ENCODE measurements at places on chromosomes 13 and 19. TPM values are rescaled to one million over a fixed set of nuclear protein-coding genes. Genes with fewer than 3 reads are reported as not detected.

Gene EIF3K
- 316 TPM for total RNA-seq

Gene NKG7
- not detected for total RNA-seq

Gene RFXANK
- total RNA-seq = 109 TPM

Gene PEAK3
- total RNA-seq = not detected

Gene LAIR1
- total RNA-seq = not detected

Gene FOSB
- total RNA-seq = 1.9 TPM

Gene ZSCAN4
- total RNA-seq = not detected

Gene ZNF419
- 12.4 TPM for total RNA-seq

Gene KLHL1
- not detected for total RNA-seq

Gene POU2F2
- 2.2 TPM for total RNA-seq

- no peak for DNase-seq
These were observed 605 bp downstream of the TMEM255B start for GRCh38 chr13:113759525-113760137.

DNA sequence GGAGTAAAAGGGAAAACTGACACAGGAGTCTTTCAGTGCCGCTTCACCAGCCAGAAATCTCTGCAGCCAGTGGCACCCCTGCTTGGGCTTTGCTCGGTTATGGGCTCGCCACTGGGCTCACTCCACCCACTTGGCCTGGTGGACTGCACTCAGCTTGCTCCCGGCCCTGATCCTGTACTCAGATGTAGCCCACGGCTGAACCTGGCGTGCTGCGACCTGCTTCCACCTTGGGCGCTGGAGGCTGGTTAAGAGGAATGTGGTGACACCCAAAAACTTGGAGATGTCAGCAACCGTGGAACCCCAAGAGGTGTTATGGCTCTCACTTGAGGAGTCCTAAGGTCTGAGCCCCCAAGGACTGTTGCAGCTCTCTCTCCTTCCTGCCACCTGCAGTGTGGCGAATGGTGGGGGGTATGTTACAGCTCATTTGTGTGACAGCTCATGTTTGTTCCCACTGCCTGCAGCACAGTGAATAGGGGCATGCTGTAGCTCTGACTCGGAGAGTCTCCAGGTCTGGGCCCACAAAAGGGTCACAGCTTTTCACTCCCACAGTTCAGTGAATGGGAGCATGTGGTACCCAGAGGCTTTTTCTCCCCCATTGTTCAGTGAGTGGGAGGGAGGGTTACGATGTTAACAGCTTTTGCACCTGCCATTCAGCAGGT is 1124.5 kb upstream of the ATXN8OS start:
- no peak for DNase-seq

- no peak for DNase-seq
These were observed 18.6 kb downstream of the PHLDB3 start for GRCh38 chr19:43485951-43486350.

- no peak for DNase-seq
These were observed 9.9 kb upstream of the PRODH2 start for GRCh38 chr19:35822579-35822978.

GRCh38 chr13:112683581-112683980 is 6.3 kb upstream of the ATP11A start:
- DNase-seq = no peak

GRCh38 chr19:50266896-50267295 is 62.3 kb downstream of the KCNC3 start:
- DNase-seq = no peak

DNA sequence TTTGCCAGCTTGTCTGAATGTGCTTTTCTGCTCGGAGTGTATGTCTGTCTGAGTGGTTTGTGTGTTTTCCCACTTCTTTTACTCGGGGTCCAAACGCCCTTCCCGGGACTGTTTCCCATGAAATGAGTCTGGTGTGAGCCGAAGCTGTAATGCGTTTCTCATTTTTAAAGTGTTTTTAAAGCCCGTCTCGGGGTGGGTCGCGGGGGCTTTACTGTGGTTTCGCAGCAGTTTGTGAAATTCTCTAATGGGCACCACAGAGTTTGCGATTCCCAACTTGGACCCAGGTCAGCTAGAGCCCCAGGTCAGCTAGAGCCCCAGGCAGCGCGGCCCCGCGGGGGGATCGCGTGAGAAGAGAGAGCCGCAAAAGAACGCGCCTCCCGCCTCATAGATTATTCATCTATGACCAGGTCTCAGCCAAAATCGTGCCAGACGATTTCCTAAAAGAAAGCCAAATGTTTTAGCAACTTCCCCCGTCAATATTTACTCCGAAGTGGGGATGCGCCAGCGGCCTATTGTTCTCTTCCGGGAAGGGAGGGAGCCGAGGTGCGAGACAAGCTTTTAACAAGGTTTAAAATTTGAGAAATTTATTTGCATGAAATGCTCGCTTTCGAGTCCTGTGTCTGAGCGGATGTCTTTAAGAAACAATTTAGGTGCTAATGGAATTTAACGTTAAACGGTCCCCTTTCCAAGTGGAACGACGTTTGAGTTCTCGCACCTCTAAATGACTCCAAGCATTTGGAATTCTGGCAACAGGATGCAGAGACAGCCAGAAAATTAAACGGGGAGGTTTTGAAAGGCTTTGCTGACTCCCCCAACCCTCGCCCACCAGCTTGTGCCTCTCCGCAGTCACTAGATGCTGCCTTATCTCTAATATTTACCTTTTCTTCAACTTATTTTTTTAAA is 2.2 kb downstream of the ZIC2 start:
- DNase-seq = peak; percentile 57

GRCh38 chr13:66895780-66896179 is 334.4 kb downstream of the PCDH9 start:
- no peak for DNase-seq

GRCh38 chr19:46945694-46946489 is 73.7 kb upstream of the NPAS1 start:
- no peak for DNase-seq

DNA sequence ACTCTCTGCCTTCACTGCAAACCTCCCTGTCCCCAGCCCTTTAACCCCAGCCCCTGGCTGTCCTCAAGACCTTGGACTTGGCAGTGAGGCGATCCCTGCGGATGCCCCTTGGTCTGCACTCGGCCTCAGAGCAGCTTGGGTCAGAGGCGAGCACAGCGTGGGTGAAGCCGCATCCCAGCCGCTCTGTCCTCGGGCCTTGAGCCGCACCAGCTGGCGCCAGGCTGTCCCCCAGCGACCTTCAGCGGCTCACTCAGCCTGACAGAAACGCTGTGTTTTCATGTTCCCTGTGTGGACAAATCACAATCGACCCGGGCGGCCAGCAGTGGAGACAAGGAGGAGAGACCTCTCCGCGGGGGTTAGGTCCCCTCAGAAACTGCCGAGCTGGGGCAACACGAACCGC is 52.0 kb downstream of the GNG7 start:
- no peak for DNase-seq

GRCh38 chr13:79898996-79899395 is 418.0 kb downstream of the NDFIP2 start:
- no peak for DNase-seq

- no peak for DNase-seq
These were observed 173.1 kb upstream of the RFC3 start for GRCh38 chr13:33644581-33645543.

DNA sequence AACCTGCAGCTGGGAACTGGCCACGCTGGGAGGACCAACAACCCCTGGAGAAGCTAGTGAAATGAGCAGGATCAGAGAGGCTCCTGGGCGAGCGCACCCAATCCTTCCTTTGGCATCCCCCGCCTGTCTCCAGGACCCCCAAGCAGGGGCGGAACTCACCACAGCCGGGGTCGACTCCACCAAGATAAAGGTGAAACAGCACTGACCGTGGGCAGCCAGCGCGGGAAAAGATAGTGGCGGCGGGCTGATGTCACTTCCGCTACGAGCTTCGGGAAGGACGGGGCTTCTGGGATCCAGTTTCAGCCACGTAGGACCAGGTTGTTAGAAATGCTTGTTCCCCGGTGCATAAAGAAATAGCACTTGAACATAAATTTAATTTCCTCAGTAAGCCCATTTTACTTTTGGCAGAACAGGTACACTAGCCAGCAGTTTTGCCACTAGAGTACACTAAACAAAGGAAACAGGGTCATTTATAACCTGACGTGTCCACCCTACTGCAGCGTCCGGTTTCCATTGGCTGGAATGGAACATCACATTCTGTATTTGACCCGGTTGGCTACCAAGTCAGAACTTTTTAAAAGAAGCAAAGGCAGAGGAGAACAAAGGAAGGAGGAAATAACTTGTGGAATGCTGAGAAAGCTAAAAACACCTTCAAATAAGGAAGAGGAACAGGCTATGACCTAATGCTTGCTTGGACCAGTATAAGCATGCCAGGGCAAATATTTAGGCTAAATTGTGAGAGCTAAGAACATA is 25.5 kb upstream of the ZNF562 start:
- no peak for DNase-seq

GRCh38 chr19:32862173-32862572 is 7.4 kb downstream of the SLC7A9 start:
- DNase-seq = no peak

GRCh38 chr13:78299832-78300623 is 303.3 kb downstream of the POU4F1 start:
- no peak for DNase-seq

- DNase-seq = no peak
These were observed 4.2 kb upstream of the ADPRHL1 start for GRCh38 chr13:113457510-113457909.

- DNase-seq = no peak
These were observed 2.0 kb downstream of the DNAJC3 start for GRCh38 chr13:95678967-95679366.

DNA sequence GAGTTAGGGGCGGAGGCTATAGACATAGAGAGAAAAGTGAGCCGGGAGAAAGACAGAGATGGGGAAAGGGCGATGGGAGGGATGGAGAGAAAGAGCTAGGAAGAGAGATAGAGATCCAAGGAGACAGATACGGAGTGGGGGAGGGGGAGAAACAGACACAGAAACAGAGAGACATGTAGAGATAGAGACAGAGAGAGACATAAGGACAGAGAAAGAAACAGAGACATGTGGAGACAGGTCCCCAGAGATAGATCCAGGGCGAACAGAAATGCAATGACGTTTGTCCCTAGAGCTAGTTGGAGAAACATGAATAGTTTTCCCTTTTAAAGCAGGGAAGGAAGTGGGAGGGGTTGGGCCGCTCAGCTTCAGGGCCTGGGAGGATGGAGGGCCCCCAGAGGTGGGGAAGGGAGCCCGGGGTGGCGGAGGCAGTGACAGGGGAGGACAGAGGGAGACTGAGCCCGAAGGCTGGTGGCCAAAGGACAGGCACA is 4.6 kb downstream of the PPP1R14A start:
- no peak for DNase-seq

GRCh38 chr19:23203841-23204344 is 46.3 kb downstream of the ZNF724 start:
- no peak for DNase-seq

Measured in A673 (cell line).